Esophagus squamous epithelium (tissue), 5 donors: ENCODE measurements at places on chromosomes 3 and 15.

- DNase-seq, result no peak
These were observed 20.8 kb downstream of the STAC start for GRCh38 chr3:36401056-36401455.

GRCh38 chr15:78007964-78008886, 69.3 kb downstream of the TBC1D2B start:
- no peak for DNase-seq

DNA sequence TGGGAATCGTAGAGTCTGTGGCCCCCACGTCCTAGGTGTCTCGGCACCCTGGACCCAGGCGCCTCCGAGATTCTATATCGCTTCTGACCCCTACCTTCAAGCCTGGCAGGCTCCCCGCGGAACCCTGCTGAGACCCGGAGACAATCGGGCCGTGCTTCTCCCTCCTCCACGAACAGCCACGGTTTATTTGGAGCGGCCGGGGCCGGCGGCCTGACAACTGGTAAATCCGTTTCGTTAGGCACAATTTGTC, 1.4 kb downstream of the GATA2 start:
- no peak for DNase-seq

- no peak for DNase-seq
These were observed 162.2 kb downstream of the LPP start for GRCh38 chr3:188316021-188316722.

DNA sequence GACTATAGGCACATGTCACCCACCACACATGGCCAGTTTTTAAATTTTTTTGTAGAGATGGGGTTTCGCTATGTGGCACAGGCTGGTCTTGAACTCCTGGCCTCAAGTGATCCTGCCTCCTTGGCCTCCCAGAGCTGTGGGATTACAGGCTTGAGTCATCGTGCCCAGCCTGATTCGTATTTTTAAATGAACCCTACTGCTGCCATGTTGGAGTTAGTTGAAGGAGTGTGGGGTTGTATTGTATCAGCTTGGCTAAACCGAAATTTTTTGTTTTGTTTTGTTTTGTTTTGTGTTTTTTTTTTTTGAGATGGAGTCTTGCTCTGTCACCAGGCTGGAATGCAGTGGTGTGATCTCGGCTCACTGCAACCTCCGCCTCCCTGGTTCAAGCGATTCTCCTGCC, 11.8 kb upstream of the ZNF770 start:
- no peak for DNase-seq

DNA sequence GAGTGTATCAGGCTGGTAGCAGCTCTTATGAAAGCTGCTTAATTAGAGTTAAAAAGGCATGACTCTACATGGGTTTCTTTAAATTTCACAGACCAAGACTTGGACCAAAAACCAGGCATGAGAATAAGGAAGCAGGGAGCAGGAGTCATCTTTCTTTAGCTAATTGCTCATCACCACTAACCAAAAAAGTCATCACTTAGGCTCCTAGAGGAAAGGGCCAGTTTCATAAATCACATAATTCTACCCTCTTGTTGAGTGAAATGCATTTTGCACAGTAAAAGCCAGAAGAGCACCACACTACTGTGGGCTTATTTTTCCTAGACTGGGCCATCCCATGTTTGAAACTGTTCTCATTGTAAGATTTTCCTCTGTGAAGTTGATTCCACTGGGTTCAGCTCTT, 175.6 kb downstream of the GREM1 start:
- DNase-seq, result no peak

DNA sequence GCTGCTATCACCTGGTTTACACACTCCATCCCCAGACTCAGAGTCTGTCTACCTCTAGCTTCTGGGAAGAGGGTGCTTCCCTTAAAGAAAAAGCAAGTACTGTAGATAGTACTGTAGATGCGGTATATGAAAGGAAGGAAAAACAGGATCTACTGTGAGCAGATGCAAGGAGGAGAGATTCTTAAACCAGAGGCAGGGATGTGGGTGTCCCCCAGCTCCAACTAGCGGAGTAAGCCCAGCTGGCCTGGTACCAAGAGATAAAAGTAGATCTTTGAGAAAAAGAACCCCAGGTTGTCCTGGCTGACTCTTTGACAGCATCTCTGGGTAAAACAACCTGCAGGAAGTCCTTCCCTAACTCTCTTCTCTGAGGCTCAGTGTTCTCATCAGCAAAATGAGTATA, 523.7 kb upstream of the PROK2 start:
- no peak for DNase-seq

- DNase-seq, result no peak
These were observed 57.9 kb upstream of the EPHA6 start for GRCh38 chr3:96756516-96756915.

- no peak for DNase-seq
These were observed 50.0 kb downstream of the TRIM42 start for GRCh38 chr3:140727886-140728285.

- DNase-seq, result no peak
These were observed 65.6 kb downstream of the SYNPR start for GRCh38 chr3:63343674-63344073.

- no peak for DNase-seq
These were observed 13.3 kb upstream of the RBP1 start for GRCh38 chr3:139552632-139553365.

DNA sequence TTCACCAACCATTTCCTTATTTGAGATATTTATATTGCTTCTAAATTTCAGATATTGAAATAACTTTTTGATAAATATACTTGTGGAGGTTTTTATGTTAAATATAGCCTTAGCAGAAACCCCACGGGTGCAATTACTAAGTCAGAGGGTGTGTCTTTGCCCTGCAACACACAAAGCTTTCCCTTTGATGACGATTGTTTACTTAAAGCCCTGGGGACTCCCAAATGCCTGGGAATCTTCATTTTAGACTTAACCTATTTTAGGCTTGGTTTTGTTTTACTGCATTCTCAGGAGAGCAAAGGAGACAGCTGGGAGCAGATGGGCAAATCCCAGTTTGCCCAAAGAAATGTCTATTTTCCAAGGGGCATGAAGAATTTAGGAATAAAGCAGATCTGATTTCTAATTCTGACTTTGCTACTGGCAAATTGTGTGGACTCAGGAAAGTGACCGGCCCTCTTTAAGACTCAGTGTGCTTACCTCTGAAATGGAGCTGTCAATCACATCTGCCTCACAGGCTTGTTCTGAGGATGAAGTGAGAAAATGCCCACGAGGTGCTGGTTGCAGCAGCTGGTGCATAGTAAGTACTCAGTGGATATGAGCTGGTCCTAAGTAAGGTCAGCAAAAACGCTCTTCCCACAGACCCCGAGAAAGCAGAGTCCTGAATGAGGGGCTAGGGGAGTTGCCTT, 49.3 kb upstream of the CA12 start:
- DNase-seq, result no peak

DNA sequence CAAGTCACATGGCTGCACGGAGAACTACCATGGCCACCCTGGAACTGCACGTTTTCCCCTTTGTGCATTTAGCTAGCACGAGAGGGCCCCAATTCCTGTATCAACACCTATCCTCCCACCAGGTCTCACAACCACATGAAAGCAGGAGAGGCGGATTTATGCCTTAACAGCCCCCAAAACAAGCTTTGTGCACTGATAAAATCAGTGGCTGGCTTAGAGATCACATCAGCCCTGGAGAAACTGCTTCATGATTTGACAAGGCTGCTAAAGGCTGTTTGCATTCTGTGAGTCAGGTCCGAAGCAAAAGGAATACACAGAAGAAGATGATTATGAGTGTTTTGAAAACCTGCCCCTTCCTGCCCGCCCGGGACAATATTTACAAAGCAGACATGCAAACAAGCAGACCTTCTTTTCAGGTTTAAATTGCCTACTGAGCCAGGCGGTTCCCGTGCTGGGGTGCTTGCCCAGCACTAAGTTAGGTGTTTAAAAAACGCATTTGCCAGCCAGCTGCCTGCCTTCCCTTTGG, 25.9 kb downstream of the CEMIP start:
- DNase-seq, result no peak

DNA sequence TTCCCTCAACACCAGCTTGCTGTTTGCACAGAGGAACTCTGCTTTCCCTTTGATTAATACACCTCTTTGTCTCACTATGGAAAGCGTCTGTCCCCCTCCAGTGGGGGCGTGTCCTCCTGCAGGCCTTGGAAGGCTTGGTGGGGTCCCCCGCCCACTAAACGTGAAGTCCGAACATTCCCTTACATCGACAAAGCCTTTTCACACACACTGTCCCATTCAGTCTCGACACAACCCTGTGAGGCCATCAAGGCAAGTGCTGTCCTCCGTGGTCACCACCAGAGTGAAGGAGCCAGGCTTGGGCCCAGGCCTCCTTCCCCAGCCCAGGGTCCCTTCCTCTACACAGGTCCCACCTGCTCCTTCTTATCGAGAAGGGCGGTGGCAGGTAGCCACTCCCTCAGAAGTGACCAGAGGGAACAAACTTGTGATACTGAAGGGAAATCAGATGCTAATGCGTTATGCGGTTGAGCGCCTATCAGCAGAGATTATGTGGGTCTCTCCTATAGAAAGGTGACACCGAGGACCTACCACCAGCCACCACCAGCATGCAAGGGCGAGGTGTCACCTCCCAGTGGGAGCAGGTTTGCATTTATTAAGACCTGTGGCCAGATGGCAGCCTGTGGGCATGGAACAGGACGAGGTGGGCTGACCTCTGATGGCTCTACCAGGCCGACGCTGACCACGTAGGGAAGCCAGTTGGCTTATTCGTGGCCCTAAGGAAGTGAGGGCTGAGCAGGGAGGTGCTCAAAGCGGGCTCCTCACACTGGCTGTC, 6.6 kb downstream of the NRROS start:
- no peak for DNase-seq

- DNase-seq, result no peak
These were observed 53.8 kb downstream of the MGLL start for GRCh38 chr3:127768346-127769008.

DNA sequence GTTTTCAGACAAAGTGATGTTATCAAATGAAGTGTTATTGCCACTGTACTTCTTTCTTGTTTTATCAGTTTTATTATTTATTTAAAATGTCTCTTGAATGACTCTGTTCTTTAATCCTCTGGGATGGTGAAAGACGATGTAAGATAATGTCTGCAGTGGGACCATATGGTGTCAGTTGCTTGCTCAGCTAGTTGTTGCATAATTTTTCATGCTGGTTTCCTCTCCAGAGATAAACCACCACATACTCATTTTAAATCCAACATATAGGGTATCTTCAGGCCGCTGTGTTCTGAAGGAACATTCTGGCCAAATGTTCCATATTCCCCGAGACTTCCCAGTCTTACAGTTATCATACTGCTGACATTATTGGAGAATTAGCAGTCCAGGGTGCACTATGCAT, 75.9 kb downstream of the GABRG3 start:
- no peak for DNase-seq

DNA sequence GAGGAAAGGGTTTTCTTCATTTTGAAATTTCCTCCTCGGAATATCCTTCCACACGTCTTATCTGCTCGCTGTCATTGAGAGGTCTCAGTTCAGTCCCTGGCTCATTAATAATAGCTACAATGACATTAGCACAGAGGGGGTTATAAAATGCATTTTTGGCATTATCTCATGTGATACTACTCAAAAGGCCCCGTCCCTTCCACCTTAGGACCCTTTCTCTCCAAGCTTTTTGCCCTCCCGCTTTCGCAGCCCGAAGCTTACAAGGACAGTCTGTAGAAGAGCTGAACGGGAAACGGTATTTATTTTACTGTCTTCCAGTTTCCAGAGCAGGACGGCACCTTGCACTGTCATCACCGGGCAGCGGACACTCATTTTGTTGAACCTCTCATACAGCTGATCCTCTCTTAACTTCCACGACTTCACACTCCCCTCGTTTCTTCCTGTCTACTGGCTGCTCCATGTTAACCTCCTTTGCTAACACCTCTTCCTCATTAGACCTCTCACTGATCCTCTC, 5.6 kb upstream of the PLEKHO2 start:
- no peak for DNase-seq

DNA sequence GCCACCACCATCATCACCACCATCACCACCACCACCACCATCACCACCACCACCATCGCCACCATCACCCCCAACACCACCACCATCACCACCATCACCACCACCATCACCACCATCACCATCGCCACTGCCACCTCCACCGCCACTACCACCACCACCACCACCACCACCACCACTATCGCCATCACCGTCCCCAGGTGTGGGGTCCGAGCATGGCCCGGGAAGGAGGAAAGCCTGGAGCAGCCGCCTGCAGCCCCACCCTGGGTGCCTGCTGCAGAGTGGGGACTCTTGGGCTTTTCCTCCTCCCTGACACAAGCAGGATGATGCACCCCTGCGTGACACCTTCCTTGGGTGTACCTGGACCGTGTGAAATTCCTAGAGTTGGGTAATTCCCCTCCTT, 43.9 kb downstream of the MUC4 start:
- DNase-seq, result no peak

DNA sequence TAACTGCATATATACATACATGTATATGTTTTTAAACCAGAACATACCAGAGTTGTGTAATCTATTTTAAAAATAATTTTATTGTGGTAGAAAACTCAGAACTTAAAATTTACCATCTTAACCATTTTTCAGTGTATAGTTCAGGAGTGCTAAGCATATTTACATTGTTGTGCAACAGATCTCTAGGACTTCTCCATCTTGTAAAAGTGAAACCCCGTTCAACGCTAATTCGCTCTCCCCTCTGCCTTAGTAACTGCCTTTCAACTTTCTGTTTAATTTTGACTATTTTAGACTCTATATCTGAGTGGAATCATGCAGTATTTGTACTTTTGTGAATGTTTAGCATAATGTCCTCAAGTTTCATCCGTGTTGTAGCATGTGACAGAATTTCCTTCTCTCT, 51.8 kb upstream of the SSR3 start:
- no peak for DNase-seq

DNA sequence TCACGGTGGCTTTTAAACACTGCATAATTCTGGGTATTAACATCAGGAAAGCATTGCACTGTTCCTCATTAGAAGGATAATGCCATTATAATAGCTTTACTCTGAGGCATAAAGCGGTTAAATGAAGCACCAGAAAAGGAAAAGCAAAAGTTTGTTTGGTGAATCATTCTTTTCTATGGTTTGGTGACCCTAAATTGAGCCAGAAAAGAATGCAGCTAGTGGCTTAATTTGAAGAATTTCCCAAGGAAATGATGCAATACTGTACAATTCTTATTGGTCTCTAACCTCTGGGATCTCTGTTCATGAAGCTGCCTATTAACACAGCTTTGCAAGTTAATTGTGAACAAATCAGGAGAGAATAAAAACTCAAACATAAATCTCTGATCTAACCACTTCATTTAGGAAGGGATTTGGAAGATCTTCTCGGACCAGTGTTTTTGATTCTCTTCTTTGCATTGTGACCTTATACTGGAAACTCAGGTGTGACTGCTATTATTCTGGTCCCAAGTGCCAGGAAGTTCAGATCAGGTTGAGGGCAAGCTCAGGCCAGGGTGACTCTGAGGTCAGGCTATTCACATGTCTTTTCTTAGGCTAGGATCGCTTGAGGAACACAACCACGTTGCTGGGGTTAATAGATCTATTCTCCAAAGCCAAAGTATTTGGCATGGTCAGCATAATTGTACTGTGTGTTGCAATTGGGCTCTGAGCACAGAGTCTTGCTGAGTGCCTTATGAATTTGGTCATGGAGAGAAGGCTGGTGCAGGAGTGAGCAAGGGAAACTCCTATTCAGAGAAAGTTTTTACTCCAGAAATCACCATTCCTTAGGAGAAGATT, 11.3 kb upstream of the DLG1 start:
- no peak for DNase-seq

GRCh38 chr3:44915702-44916438, 41.5 kb downstream of the TGM4 start:
- DNase-seq, result no peak

GRCh38 chr3:125187599-125187910, 25.0 kb downstream of the SLC12A8 start:
- no peak for DNase-seq
